ENCODE measurements at places on chromosomes 2 and 18.

GRCh38 chr18:7593218-7593819 lies 26.2 kb downstream of the PTPRM start:
- no peak for DNase-seq

- DNase-seq: no peak
These were observed 15.0 kb downstream of the KANSL3 start for GRCh38 chr2:96623116-96623515.

DNA sequence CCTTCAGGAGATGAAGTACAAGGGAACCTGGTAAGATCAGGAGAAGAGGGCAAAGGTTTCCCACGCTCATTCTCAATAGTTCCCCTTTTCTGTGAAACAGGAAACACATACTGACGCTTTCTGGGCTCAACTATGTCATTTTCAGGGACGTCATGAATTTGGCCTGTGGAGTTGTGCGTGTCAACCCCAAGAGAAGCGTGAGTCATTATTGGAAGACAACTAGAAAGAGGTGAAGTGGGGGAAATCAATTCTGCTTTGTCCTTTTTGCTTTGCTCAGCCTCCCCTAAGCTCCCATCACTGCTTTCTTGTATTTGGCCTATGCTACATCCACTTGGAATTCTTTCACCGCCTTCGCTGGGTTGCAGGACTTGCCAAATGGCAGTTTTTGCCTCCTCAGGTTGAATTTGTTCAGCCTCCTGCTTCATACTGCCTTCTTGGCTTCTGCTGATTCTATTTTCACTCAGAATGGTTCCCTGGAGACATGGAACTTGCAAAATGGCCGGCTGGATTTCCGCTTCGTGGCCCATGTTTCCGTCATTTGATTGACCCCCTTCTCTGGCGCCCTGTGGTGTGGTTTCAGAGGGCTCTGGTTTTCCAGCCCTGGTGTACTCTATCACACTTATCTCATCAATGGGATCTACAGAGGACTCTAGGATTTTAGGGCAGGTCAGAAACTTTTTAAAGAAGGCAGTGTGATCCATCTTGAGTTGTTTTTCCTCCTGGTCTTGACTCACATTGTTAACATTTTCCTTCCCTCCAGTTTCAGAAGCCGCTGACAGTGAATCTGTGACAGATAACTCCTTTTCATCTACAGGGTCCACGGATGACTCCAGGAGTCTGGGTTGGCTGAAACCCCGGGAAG lies 93.3 kb downstream of the ALPK2 start:
- DNase-seq: no peak

- no peak for DNase-seq
These were observed 815 bp downstream of the CEBPZ start for GRCh38 chr2:37230581-37230980.

- no peak for DNase-seq
These were observed 12.0 kb downstream of the CDH2 start for GRCh38 chr18:28164771-28165483.

- no peak for DNase-seq
These were observed 13.0 kb downstream of the VIL1 start for GRCh38 chr2:218431878-218432277.

DNA sequence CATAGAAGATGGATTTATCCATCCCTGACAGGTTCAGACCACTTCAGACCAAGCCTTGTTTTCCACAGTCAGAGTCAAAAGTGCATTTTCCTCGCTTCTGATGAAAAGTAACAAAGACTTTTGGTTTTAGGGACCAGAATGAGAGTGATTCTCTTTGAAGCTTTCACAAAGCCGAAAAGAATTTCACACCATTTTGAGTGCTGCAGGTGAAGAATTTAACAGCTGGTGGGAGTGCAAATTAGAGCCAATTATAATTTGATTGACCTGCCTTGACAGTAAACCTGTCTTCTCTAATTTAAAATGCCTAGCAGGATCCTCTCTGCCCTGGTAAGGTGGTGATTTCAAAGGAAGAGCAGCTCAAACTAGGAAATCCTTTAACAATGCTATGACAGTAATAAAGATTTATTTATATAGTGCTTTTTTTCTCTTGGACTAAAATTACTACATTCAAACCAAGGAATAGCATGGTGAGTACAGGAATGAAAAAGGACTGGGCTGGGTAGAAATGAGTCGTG lies 241.6 kb downstream of the HRH4 start:
- no peak for DNase-seq

- DNase-seq: no peak
These were observed 68.3 kb upstream of the ACYP2 start for GRCh38 chr2:54047091-54047490.

GRCh38 chr2:166831930-166832329 lies 56.4 kb upstream of the XIRP2 start:
- no peak for DNase-seq

DNA sequence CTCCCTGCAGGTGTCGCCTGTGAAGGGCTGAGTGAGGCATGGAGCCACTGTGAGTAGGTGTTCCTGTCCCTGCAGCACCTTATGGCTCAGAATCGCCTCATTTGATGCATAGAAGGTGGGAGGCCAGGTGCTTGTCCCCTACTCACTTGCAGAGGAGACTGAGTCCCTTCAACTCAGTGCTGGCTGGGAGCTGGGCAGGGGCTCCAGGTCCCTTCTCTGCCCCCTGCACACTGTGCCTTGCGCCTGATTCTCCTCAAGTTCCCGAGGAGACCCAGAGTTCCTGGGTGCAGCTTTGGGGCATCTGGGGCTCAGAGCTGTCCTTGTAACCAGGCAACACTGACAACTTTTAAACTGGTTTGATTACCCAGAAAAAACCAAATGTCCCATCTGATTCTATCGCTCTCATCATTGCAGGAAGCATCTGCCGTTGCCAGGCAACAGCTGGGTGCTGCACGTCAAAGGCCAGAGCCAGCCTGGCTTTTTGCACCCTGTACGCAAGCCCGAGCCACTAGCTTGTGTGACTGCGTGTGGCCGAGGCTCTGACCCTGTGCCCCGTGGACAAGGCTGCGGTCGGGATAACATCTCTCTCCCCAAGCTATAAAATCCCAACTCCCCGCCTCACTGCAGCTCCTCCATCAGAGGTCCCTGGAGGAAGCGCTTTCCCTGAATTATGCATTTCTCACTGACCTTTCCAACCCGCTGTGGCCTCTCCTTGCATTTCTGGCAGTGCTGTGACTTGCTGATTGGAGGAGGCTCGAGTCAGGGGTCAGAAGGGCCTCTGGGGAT lies 130.8 kb upstream of the HDAC4 start:
- DNase-seq: no peak

GRCh38 chr18:75203416-75204268 lies 5.3 kb downstream of the PTGR3 start:
- DNase-seq: no peak

DNA sequence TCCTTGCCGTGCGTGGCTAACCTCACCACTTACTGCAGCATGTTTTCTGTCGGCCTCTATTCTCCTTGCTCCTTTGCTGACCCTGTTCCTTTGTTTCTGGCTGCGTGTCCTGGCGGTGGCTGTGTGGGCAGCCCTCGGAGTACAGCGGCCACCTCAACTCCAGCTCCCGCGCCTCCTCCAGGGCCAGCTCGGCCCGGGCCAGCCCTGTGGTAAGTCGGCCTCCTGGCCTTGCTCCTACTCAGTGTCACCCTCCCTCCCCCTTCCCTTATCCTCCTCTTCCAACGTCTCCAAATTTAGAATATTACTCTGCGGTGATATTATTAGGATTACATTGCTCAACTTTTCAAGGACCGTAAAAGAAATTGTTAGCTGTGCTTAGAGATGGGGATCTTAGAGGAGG lies 59.5 kb upstream of the RBM44 start:
- no peak for DNase-seq

DNA sequence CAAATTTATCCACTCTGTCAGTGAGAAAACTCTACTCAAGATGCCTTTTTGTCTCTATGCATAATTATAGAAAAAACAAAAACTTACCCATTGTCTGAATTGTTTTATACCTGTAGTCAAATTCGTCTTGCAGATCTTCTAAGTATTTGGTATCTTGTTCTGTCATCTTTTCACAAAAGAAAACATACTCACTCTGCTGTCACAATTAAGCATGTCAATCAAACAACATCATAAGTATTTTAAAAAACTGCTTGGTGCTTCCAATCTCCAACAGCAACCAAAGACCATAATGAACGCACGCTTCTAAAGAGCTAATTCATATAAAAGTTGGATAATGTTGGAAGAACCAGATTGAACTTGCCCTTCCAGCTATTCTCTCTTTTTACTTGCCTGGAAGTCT lies 55.6 kb upstream of the STAT1 start:
- DNase-seq: no peak

GRCh38 chr2:179562330-179562885 lies 297.8 kb upstream of the SESTD1 start:
- DNase-seq: no peak

DNA sequence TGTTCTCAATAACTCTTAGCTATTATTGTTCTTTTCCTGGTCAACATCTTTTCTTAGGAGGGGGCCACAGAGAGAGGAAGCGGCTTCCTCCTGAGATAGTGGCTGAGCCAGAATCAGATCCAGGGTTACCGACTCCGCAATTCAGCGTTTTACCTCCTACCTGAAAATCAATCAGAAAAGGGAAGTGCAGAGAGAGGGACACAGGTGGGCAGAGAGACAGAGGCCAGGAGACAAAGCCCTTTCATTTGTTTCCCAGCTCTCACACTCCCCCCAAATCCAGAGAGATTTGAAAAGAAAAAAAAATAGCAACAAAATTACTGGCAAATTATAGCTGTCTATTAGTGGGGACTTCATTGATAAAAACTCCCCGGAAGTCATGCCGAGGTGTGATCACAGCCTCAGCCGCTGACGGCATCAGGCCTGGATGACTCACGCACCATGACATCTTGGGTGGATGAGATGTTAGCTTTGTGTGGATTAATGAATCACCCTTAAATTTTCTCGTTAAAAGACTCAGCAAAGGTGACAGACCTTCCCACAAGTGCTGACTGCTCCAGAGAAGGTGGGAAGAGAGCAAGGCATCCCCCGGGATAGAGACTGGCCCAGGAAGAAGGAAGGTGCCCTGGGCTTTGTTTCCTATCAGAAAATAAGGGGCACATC lies 120.7 kb downstream of the LOXHD1 start:
- no peak for DNase-seq

GRCh38 chr18:36527051-36527450 lies 229.5 kb downstream of the FHOD3 start:
- no peak for DNase-seq

- DNase-seq: no peak
These were observed 99.7 kb downstream of the MEP1B start for GRCh38 chr18:32289483-32290075.

- no peak for DNase-seq
These were observed 285.8 kb upstream of the REV1 start for GRCh38 chr2:99775585-99775984.

DNA sequence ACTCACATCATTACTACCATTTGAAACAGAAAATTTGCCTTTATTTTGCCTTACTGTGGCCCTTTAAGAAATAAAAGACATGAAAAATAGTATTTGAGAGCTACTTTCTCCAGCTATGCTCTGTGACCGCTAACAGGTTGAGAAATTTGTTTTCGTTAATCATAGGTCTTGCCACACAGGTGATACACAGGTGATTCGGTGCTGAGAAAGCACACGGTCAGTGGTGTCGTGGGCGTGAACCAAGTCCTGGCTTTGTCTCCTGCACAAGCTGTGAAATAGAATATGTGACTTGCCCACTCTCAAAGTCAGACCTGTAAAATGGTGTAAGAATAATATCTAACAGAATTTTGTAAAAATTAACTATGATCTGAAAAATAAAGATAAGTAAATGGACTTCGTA lies 155.3 kb upstream of the SLC39A10 start:
- DNase-seq: no peak

DNA sequence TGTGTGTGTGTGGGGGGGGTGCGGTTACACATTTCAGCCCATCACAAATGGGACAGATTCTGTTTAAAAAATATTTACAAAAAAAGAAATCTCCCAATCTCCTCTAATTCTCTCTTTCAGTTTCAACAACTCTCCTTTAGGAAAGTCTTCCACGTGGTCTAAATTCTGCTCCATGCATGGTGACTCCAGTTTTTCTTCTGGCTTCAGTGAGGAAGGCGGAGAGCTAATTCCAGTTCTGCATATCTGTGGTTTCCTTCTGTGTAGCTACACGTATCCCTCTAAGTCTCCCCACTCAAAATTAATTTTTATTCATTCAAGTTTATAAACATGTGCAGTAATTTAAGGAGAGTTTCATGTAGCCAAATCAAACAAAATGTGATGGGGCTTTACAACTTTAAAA lies 111.6 kb downstream of the SLC4A3 start:
- DNase-seq: no peak

- DNase-seq: no peak
These were observed 227.9 kb upstream of the COPS8 start for GRCh38 chr2:236857781-236858180.

DNA sequence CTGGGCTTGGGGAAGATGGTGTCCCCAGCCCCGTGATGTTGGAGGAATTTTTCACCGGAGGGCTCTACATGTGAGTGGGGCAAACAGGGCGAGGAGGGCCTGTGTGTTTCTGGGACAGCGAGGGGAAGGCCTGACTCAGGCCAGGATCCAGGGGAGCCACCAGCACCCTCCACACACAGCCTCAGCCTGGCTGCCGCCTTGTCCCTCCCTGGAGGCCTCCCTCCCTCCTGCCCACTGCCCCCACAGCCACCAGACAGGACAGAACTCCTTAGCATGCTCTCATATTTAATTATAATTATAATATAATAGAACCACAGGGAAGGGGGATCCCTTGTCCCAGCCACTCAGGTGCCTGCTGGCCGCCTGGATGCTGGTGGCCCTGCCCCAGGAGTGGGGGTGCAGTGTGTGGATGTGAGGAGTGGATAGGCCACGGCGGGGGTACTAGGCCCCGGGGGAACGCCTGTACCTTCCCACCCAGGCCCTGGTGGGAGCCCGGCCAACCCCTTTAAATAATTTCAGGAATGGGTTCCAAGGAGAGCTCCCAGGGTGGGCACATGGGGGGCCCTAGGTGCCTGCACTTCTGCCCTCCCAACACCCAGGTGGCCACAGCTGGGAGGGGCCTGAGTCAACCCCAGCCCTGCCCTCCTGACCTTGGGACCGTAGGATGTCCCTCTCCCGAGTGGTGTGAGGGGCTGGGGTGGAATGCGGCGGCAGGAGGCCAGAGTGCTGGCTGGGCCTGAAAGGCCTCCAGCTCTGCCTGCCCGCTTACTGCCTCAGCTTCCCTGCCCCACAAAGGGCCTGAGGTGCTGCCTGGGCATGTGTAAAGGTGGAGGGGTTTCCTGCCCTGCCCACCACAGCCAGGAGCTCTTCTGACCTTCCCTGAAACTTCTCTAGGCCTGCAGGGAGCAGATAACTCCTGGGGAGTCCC lies 8.8 kb downstream of the PDCD1 start:
- DNase-seq: no peak

GRCh38 chr2:181231886-181232621 lies 225.1 kb upstream of the ITGA4 start:
- no peak for DNase-seq

DNA sequence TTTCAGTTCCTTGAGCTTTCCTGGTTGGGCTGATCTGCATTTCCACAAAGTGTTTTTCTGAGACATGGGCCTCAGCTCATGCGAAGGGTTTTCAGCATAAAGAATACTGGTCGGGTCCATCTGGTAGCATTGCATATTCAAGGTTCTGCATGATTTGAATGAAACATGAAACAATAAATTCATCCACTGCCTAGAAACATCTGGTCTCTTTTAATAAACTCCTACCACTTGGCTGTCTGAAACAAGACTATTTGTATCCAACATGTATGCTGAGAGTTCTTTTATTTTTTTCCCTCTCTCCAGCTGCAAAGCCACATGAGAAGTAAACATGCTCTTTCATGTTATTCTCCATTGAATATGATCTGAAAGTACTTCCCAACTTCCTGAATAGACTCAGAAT lies 314.9 kb upstream of the SOX11 start:
- DNase-seq: no peak

GRCh38 chr18:55287935-55288868 lies 299.8 kb downstream of the TCF4 start:
- DNase-seq: no peak
